ENCODE measurements at places on chromosomes 13 and 19.

- DNase-seq = no peak
Observed at GRCh38 chr13:27391471-27391870, 32.9 kb upstream of the GTF3A start.

- peak; percentile 39 for DNase-seq
Observed at GRCh38 chr19:4815426-4816201, 15.9 kb downstream of the TICAM1 start.

DNA sequence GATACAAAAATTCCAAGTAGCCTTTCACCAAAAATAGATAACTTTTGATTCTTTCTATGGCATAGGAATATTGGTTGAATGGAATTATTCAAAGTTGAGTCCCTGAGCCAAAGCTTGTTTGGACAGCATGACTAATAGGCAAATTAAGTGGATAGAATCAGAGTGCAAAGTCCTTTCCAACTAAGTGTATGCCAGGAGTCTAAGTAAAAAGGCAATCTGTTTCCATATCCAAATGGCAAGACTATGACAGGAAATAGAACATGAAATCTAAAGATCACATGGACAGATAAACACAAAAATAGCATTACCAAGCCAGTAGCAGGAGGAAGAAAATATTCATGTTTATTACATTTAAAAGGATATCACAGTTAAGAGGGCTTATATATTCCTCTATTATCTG, 804.6 kb downstream of the SLITRK6 start:
- no peak for DNase-seq

- DNase-seq = no peak
Observed at GRCh38 chr13:98484289-98485219, 92.4 kb downstream of the STK24 start.

DNA sequence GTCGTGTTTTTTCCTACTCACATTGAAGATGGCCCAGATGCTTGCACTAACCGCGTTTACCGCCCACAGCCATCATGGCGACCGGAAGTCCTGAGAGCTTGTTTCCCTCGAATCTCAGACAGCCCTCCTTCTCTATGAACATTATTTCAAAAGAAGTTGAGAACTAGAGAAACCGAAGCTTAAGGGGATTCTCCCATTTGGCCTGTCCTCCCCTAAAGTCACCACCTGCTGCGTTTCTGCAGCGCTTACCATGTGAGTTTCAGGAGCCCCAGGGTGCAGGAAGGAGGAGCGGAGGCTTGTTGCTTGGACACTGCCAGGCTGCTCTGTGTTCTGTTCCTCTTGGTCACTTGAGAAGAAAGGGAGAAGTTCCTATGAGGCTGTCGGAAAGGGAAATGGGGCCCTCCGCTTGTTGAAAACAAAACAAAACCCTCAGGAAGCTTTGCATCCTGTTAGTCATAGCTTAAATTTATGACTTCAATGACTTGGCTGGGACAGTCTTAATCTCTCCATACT, 6.2 kb downstream of the CARD8 start:
- DNase-seq = peak; percentile 41

DNA sequence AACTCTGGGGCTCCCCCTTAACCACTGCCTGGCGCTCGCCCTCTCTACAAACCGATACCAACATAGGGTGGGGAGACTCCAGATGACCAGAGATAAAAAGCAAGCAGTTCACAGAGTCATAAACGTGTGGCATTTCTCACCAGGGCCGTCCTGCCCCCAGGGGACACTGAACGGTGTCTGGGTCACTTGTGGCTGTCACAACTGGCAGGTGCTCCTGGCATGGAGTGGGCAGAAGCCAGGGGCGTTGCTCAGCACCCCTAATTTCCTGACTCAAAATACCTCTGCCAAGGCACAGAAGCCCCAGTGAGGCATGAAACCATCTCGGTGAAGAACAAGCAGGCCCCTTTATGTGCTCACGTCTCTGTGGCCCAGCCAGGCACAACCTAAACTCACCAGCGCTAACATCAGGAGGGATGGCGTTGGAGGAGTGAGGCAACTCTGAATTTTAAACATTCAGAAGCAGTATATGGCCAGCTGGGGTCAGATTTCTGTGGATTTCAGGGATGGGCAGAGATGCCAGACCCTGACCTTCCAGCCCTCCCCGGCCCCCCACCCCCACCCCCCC, 1.8 kb downstream of the PIP5K1C start:
- peak; percentile 33 for DNase-seq

DNA sequence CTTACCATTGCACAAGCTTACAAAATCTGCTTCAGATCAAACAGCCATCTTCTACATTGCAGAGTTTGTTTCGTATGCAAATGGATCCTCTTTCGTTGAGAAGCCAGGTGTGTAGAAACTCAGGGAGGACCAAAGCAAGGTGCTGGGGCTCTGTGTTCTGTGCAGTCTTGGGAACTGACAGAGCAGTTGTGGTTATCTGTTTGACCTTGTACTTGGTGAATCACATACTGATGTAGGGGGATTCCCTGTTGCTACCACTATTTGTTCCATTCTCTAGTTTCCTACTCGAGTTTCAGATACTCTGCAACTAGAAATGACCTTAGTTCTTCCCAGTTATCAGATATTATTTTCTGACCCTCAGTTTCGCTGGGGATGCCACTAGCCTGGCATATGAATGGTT, 95.2 kb upstream of the CLDN10 start:
- no peak for DNase-seq

DNA sequence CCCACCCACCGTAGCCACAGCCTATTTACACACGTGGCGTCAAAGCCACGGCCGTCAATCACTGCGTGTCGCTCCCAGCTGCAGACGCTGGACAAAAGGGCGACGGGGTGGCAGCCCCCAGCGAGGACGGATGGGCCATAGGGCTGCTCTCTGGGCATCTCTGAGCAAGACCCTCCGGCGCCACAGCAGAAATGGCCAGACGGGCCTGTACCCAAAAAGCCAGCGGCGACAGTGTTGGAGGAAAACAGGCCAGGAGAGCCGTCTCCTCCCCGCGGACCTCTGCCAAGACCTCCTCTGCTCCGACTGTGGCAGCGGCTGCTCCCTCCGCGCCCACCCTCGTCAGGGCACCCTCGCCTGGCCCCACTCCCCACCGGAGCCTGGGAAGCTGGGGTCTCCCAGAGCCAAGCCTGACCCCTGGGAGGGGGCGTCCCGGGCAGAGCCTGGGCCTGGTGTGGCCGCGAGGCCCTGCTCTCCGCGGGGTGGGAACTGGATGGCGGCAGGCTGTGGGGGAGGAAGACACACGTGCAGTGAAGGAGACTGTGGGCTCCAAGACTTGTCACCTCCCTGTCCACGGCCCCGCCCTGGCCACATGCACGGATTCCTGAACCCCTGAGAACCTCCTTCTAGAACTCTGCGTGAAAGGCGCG, 2.7 kb downstream of the C2CD4C start:
- DNase-seq = no peak

GRCh38 chr13:52955472-52955874, 73.1 kb upstream of the OLFM4 start:
- no peak for DNase-seq

- no peak for DNase-seq
Observed at GRCh38 chr13:91286317-91286716, 61.2 kb upstream of the MIR17HG start.

- no peak for DNase-seq
Observed at GRCh38 chr19:3047496-3048189, 14.7 kb downstream of the TLE5 start.

GRCh38 chr13:42176294-42176693, 95.7 kb upstream of the AKAP11 start:
- DNase-seq = no peak

GRCh38 chr13:51000061-51000460, 90.5 kb downstream of the RNASEH2B start:
- no peak for DNase-seq

DNA sequence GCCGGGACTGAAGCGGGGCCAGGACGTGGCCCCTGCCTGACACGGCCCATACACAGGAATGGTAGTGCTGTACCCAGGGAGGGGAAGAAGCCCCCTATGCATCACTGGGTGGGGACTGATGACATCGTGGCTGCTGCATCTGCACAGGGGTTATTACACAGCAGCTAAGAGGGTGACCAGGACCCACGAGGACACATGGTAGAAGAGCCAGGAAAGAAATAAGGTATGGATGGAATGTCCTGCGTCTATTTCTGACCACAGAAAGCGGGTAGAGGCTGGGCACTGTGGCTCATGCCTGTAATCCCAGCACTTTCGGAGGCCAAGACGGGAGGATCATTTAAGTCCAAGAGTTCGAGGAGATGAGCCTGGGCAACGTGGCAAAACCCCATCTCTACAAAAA, 24.1 kb downstream of the DCAF15 start:
- no peak for DNase-seq

GRCh38 chr19:41694196-41694595, 6.1 kb upstream of the CEACAM7 start:
- no peak for DNase-seq

- no peak for DNase-seq
Observed at GRCh38 chr13:98821372-98822224, 69.1 kb upstream of the SLC15A1 start.

DNA sequence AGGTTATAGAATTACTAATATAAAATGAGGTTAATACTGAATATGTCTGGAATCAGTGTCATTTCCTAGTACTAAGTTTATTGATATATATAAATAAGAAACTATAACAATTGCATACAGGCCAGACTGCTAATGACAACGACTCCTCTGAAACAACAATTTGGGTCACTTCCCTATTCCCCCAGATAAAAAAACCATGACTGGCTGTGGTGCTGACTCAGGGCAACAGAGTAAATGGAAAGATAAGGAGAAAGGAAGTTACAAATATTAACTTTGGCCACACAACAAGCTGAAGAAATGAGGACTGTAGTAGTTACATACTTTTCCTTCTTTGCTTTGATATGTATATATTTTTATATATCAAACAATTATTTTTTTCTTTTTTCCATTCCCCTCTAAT, 263.7 kb upstream of the PCDH9 start:
- DNase-seq = no peak

DNA sequence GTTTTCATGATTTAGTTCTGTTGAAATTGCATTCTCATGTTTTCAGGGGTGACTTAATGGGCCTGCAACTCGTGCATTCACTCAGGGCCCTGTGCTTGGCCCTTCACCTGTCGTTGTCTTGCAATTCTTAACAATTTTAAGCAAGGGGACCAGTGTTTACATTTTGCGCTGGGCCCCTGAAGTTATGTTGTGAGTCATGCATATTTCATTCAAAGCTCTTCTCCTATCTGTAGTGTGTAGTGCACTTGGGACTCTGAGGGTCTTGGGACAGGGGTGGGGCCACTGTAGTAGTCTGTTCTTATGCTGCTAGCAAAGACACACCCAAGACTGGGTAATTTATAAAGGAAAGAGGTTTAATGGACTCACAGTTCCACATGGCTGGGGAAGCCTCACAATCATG, 211.2 kb upstream of the RXFP2 start:
- no peak for DNase-seq

DNA sequence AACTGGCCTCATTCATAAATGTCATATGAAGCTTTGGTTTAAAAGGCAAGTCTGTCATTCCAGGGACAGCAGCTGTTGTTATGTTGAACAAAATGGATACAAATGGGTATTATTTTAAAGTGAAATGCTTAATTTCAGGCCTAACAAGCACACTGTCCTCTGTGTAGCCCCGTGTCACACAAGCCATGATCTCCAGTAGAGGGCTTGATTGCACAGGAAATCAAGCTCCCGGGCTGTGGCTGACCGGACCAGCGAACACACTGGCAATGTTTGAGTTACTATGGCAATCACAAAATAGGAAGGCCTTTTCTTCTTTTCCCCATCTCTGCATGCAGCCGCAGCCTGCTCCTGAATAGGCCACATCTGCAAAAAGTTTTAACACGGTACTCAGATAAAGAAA, 64.0 kb upstream of the GSX1 start:
- DNase-seq = no peak

DNA sequence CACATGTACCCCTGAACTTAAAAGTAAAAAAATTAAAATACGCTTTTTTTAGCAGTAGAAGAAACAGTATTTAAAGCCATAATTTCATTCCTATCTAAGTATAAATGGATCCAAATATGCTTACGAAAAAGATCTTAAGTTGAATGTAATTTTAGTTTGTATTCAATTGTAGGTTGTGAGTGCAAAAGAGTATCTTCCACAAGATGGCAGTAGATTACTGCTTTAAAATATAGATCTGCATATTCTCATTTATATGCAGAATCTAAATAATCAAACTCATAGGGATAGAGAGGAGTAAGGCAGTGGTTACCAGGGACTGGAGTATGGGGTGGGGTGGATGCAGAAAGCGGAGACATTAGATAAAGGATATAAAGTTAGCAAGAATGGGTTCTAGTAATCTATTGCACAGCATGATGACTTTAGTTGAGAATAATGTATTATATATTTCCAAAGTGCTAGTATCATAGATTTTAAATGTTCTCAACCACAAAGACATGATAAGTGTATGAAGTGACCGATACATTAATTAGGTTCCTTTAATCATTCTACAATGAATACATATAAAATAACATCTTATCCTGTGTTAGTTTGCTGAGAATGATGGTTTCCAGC, 14.2 kb downstream of the OR7A17 start:
- no peak for DNase-seq

- DNase-seq = peak; percentile 63
Observed at GRCh38 chr19:1069009-1069779, 2.2 kb downstream of the ARHGAP45 start.

- no peak for DNase-seq
Observed at GRCh38 chr19:33296488-33296971, 5.8 kb downstream of the CEBPA start.

DNA sequence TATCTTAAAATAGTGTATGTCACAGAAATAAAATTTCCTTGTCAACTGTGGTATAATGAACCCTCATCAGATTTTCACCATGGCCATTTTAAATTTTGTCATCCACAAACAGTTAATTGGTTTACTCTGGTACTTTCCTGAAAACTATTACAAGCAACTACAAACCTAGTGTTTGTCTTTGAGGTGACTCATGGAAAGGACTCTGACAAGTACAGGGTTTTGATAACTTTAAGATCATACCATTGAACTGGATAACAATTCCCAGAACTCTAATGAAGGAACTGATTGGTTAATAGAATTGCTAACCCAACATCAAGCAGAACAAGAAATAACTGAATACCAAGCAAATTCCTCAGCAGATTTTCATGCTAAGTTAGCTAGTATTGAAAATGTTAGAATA, 237.7 kb upstream of the IPO5 start:
- DNase-seq = no peak

DNA sequence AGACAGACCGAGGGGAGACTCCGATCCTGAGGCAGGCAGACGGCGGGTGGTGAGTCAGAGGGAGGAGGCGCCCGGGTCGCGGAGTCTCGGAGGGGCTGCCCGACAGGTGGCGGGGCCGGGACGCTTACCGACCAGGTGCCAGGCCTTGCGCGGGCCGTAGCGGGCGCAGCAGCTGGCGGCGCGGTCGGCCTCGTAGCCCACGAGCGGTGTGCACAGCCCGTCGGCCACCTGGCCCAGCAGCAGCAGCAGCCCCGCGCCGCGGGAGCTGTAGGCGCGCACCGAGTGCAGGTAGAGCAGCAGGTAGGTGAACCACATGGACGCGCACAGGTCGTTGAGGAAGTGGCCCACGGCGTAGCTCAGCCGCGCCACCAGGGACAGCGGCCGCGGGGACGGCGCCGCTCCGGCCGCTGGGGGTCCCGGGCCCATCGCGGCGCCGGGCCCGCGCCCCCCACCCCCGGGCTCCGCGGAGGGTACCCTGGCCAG, 367 bp downstream of the MFSD12 start:
- DNase-seq = peak; percentile 57

All from activated B cell treated with CpG ODN at 0.5 μM for 24 hours (primary cell).